Occipital lobe (tissue), 3 donors: ENCODE measurements at places on chromosomes 11 and 22. TPM values are rescaled to one million over a fixed set of nuclear protein-coding genes. Genes with fewer than 3 reads are reported as not detected.

DNA sequence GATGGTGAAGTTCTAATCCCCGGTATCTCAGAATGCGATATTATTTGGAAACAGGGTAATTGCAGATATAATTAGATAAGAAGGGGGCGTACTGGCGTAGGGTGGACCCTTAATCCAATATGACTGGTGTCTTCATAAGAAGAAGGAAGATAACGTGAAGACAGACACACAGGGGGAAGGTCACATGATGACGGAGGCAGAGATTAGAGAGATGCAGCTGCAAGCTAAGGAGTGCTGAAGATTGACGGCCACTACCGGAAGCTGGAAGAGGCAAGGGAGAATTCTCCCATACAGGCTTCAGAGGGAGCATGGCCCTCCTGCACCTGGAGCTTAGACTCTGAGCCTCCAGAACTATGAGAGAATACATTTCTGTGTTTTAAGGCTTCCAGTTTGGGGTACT lies 54.8 kb downstream of the MIAT start:
- no peak for DNase-seq

GRCh38 chr22:45908961-45909360 lies 68.0 kb downstream of the WNT7B start:
- no peak for DNase-seq

- no peak for DNase-seq
These were observed 861.4 kb downstream of the NTM start for GRCh38 chr11:132231656-132232347.

- no peak for DNase-seq
These were observed 140.2 kb upstream of the SESN3 start for GRCh38 chr11:95371153-95371552.

DNA sequence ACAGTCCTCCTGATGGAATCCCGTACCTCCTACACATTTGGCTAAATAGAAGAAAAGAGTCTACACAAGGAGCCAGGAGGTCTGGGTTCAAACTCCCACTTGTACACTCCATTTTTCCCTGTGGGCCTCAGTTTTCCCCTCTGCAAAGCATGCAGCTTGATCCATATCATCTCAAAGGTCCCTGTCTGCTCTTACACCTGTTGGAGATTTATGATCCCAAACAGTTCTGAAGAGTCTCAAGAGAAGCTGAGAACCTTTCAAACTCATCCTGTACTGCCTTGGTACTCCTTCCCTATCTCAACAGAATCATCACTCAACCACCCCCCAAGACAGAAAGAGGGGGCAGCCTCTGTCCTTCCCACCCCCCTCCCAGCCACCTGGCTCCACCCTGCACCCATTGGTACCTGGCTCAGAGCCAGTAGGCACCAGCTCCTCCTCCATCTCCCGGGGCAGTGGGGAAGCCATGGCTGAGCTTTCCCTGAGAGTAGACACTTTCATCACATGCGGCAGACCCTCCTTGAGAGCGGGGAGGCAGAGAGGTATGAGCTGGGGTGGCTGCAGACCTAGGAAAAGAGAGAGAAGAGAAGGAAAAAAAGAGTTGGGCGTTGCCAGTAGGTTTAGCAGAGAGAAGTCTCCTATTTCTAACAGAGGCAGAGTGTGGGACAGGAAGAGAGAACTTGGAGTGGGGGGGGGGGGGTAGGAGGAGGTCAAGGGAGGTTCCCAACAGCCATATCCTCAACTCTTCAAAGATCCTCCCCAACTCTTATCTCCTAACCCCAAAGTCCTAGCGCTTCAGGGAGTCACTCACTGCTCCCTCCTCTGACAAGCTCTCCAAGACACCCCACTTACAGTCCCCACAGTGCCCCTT lies 3.1 kb downstream of the TNKS1BP1 start:
- no peak for DNase-seq

GRCh38 chr11:10590218-10590915 lies 21.9 kb upstream of the LYVE1 start:
- DNase-seq = no peak

DNA sequence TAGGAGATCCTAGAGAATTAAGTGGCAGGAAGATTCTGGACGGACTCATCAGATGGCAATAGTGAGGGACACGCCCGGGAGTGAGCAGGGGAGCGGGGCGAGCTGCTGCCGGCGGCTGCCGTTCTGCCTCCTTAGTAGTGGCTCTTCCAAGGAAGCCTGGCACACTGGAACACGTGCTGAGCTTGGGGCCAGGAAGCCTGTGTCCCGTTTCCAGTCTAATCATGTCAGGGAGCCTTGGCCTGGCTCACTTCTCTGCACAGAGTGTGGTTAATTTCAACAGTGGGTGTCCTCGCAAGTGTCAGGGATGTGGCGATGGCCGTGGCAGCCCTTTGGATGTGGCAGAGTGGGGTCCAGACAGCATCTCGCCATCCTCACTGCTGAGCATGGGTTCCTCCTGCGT lies 16.5 kb downstream of the GLB1L3 start:
- DNase-seq = no peak

GRCh38 chr22:30905696-30906341 lies 62.8 kb downstream of the MORC2 start:
- no peak for DNase-seq

CCDC116 gene
- total RNA-seq = 0.16 TPM

PGA5 gene
- total RNA-seq = not detected

WEE1 gene
- total RNA-seq = 17.3 TPM

FJX1 gene
- total RNA-seq = 78.8 TPM
